Activated CD4-positive, alpha-beta T cell treated with anti-CD3 and anti-CD28 coated beads, Interleukin-2, amount 50 U/mL, for 1 hour (primary cell): ENCODE measurements at places on chromosomes 16 and 17.

DNA sequence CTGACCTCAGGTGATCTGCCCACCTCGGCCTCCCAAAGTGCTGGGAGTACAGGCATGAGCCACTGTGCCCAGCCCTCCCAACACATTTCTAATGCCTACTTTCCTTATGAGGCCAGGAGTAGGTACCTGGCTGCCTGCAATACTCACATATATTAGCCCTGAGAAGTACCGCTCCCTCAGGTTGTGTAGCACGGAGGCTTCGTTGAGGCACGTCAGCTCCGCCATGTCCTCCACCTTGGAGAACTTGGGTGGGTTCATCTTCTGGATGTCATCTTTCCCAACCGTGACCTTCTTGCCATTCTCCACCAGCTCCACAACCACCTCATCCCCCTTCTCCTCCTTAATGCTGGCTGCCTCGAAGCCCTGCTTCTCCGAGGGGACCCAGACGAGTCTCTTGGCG lies 19.1 kb downstream of the MYH11 start:
- DNase-seq, result no peak

- DNase-seq, result no peak
These were observed 279.3 kb upstream of the KIF2B start for GRCh38 chr17:53543472-53543871.

- DNase-seq, result no peak
These were observed 62.7 kb upstream of the DNAJA2 start for GRCh38 chr16:47036201-47036600.

- DNase-seq, result no peak
These were observed 13.7 kb downstream of the MXRA7 start for GRCh38 chr17:76696763-76697701.

DNA sequence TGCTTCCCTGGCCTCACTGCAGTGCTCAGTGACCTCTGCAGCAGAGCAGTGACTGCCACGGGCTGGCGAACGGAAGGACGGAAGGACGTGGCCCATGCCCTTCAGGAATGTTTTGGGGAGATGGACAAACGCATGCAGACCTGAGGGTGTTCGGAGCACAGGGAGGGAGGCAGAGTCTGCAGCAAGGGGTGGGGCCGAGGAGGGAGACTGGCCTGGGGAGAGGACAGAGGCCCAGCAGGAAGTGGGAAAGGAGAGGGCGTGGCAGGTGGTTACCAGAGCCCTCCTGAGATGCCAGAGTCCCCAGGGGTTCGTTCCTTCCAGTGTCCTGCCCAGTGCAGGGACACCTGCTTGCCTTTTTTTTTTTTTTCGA lies 21.9 kb downstream of the ADORA2B start:
- DNase-seq, result no peak

DNA sequence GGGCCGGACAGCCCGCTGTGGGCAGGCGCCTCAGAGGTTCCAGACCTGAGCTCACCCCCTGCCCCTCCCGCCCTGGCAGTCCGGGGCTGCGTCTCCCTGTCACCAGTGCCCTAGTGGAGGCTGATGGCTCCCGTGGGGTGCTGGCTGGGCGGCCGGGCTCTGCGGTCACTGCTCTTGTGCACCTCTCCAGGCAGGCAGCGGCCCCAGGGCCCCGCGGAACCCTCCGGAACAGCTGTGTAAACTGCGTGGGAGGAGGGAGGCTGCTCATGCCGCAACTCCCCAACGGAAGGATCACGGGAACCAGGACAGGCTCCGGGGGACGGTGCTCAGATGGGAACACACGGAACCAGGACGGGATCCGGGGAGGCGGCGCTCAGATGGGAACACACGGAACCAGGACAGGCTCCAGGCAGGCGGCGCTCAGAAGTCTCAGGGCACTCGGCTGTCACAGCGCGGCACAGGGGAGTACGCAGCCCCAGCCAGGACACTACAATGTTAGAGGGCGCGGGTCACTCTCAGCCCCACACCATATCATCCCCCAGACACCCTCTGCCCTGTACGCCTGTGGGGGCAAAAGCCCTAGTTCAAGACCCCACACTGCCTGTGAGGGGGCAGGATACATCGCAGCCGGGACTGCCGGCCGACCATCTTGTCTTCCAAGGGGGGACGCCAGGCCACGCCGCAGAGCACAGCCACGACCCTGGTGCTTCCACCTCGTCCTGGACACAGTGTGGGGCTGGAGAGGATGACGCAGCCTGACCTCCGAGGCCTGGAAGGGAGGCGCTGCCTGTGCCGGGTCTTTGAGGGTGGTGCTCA lies 74.0 kb upstream of the GNG13 start:
- DNase-seq, result no peak
